ENCODE measurements at places on chromosomes 7 and 10.

DNA sequence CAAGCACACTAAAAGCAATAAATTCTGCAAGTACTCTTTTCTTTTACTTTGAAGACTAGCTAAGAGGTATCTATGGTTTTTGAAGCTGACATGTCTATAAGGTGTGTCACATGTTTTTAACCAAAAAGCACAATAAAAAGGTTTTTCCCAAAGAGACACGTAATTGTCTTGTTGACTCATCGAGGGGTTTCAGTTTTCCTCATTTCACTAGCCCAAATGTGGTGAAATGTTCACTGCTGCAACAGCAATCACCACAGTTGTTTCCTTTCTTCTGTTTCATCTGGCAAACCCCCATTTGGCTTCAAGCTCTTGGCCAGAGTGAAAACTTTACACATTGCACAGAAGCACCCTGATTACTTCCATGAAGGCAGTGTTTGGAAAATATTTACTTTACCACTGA, 3.8 kb upstream of the HOXA4 start:
- no peak for DNase-seq

GRCh38 chr7:80334908-80335307, 177.0 kb downstream of the GNAT3 start:
- DNase-seq: no peak

GRCh38 chr7:117562759-117563158, 82.9 kb downstream of the CFTR start:
- DNase-seq: no peak

DNA sequence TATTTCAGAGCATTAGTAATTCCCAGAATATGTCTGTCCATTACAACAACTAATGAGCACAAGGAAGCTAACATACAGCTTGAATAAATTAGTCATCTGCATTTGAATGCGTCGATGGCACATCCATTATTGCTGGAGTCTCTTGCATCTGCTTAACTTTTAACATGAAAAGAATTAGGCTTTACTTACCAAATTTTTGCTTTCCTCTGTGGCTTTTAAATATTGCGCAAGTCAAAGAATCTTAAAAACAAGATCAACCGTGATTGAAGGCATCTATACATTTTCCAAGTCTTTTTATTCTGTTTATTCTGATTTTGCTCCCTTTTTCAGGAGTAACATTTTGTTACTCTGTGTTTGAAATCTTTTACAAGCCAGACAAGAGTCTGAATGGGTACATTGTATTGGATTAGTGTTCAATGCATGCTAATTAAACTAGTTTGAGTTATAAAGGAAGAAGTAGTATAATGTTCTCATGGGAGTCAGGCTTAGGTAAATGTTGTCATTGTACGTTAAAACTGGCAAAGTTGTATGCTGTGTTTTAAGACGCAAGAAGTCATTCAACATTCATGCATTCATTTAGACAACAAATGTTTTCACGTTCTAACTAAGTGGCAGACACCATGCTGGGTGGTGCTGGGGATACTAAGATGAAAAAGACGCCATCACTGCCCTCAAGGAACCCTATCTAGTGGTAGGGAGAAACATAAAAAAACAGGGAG, 4.0 kb upstream of the CACNB2 start:
- DNase-seq: no peak

DNA sequence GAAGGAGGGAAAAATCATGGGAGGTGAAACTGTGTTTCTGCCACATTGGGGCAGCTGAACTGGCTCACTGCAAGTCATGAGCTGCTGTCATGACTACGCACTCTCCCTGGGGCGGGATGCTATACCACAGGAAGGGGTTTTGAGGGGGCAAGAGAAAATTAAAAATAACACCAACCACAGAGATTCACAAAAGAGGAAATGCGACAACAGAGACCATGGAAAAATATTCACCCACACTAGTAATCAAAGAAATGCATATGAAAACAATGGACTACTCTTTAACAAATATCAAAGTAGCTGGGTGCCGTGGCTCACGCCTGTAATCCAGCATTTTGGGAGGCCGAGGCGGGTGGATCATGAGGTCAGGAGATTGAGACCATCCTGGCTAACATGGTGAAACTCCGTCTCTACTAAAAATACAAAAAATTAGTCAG, 65.2 kb upstream of the TM9SF3 start:
- no peak for DNase-seq

DNA sequence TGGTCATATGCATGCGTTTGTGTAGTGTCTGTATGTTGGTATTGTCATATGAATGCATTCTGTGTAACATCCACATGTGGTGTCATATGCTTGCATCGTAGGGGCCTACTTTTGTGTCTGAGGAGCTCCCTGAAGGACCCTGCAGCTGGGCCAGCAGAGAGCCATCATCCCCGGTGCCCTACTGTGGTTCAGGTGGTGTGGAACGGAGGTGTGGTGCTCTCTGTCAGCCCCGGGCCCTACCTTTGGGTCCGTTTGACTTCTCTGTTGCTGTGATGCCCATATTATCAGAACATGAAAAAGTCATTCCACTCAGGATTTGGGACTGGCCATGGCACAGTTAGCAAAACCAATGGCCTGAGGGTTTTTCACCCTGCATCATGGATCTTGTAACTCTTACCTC, 217.9 kb downstream of the ADARB2 start:
- no peak for DNase-seq

DNA sequence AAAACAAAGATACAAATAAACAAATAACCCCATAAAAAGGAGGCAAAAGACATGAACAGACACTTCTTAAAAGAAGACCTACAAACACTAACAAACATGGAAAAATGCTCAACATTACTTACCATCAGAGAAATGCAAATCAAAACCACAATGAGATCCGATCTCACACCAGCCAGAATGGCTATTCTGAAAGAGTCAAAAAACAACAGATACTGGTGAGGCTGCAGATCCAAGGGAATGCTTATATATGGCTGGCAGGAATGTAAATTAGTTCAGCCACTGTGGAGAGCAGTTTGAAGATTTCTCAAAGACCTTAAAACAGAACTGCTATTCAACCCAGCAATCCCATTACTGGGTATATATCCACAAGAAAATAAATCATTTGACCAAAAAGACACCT, 80.4 kb upstream of the NRP1 start:
- DNase-seq: peak; percentile 18

DNA sequence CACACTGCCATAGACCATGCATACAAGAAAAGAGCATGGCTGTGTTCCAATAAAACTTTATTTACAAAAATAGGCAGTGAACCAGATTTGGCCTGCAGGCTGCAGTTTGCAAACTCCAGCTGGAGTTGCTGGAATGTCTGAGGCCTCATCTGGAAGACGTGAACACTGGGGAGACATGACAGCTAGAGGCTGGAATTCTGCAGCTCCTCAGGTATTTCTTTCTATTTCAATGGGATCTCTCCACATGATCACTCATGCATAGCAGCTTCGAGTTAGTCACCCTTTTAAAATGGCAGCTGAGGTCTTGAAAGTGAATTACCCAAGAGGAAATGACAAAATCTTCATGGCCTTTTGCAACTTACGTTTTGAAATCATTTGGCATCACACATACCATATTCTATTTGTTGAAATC, 52.6 kb upstream of the BET1 start:
- DNase-seq: no peak

GRCh38 chr10:100980311-100980710, 7.0 kb downstream of the MRPL43 start:
- no peak for DNase-seq

GRCh38 chr7:42351316-42351935, 114.4 kb upstream of the GLI3 start:
- no peak for DNase-seq

DNA sequence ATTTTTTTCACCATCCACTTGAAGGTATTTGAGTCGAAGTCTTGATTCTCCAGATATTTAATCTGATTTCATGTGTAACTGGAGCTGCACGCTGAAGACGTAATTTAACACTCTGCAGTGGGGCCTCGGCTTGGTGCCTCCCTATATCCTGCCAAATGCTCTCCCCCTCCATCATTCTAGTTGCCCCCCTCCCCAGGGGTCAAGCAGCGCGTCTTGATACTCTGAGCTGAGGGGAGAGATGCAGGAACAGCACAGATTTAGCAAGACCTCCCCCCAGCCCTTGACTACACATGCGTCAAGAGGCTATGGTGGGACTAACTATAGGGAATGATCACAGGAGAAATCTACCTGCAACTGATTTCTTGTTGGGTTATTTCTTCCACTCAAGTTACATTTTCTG, 85.8 kb downstream of the PRPF18 start:
- DNase-seq: no peak

- DNase-seq: no peak
These were observed 39.4 kb downstream of the PLXNA4 start for GRCh38 chr7:132536654-132537395.

GRCh38 chr7:50349963-50350944, 45.7 kb downstream of the IKZF1 start:
- no peak for DNase-seq

DNA sequence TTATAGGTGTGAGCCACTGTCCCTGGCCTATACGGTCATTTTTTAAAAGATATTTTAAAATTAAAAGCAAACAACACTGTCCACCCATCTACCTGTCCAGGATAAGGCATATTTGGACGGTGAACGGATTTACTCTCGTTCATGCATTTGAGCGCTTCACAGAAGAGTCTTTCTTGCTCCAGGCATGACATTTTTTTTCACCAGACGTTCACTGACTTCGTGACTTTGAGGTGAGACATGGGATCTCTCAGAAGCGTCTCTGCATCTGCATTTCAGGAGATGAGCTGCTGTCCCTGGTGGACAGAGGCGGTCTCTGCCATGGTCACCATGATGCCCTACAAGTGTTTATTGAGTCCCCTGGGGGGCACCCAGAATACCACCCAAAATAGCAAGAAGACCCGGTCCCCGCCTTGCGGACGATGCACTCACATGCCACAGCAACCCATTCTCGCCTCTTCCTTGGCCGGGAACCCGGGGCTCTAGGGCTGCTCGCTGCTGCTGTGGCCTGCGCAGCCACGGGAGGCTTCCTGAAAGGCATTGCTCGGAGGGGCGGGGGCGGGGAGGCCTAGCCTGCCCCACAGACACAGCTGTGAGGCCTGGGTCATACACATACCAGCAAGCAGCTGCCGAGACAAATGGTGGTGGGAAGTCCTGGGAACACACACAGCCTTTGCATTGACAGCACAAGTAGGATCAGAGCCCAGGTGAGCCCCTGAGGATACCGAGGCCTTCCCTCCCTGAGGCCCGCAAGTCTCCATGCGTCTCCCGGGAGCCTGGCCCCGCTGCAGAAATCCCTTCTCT, 84.4 kb downstream of the RGS10 start:
- no peak for DNase-seq

- no peak for DNase-seq
These were observed 38.6 kb upstream of the ZMIZ2 start for GRCh38 chr7:44709945-44710596.

DNA sequence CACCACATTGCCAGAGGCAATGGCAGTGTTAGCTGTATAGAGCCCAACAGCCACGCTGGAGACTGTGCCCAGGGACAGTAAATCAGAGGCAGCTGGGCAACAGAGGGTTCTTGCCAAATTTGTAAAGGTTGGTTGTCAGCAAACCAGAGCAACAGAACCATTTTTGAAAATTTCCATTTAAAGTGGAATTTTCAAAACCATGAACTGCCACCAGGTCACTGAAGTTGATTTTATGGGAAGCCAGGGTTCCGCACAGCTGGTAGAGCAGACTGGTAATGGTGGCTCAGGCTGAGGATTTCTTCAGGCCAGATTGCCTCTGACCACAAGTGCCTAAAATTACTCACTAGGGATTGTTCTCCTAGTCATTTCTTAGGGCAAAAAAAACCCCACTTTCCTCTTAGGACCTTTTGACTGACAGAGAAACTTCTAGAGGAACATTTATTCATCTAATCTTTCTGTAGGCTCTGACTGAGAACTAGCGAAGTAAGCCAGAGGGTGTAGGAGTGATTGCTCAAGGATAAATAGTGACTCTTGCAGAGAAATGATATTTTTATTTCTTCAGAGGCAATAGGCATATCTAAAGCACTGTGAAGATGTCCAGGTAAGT, 342.4 kb downstream of the BBS9 start:
- DNase-seq: no peak

DNA sequence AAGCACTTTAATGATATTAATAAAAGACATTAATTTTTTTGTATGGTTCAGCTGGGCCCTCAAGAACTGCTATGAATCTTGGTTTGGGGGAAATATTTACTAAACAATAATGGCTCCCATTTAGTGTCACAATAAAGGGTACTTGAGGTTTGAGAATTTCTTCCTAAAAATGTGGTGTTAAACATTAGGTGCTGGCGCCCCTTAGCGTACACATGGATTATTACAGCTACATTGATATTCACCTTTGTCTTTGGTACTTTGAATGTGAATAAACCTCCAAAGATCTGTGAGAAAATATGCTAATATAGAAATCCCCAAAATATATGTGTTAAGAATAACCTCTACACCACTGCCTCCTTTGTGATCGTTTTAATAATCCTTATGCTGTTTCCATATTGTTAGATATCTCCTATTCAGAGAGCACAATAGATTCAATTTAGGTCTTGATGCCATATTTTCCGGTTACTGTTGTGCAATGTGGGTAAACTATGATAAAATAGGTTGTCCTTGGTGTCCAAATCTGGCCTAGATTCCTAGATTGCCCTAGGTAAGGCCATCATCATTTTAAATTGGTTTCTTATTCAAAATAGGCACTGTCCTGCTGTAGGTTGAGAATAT, 161.8 kb upstream of the CACNA2D1 start:
- DNase-seq: peak; percentile 31

DNA sequence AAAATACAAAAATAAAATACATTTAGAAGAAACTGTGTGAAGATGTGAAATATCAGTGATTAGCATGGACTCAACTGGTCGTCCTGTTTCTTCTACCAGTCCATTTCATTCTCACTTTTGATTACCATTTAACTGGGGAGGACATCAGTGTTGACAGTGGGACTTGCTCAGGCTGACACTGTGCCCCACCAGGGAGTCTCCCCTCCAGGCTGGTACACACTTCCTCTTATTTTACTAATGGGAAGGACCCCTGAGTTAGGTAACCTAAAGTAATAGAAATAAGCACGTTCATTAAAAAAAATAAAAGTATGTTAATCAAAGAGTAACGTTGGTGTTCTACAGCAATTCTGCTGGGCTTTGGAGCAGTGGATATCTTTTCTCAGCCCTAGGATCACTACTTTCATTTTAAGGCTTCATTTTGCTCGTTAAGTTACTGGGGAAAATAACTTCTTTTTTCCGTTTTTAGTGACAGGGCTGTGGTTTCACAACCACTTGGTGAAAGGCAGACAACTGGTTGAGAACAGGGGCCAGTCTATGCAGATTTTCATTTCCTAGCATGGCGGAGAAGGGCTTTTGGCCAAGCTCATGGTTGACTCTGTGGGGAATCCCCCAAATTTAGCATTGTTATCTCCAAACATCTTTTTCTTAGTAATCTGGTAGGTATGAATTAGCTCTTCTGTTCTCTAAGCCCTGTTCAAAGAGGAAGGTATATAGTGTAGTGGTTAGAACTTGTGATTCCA, 2.1 kb downstream of the SNX10 start:
- no peak for DNase-seq

GRCh38 chr10:48477141-48477540, 127.7 kb downstream of the ARHGAP22 start:
- no peak for DNase-seq
